Activated T-helper 1 cell treated with anti-CD3 and anti-CD28 coated beads, Interleukin-12 subunit alpha, Interleukin-12 subunit beta, Interleukin-2, Interleukin-4 antibody, amounts not matched to agents 30 ng/mL and 10 ng/mL and 1 ng/mL, durations not matched to agents 14 hours and 24 hours and 36 hours (primary cell): ENCODE measurements at places on chromosomes 7 and 10. TPM values are rescaled to one million over a fixed set of nuclear protein-coding genes. Genes with fewer than 3 reads are reported as not detected.

Gene RAPGEF5
- 0.59 and 0.70 TPM in 2 replicates for total RNA-seq

Gene SLC26A3
- total RNA-seq = not detected in 2 replicates

Gene DNAH11
- total RNA-seq = 1.3 and 1.7 TPM in 2 replicates

Gene MKX
- not detected in 2 replicates for total RNA-seq

DNA sequence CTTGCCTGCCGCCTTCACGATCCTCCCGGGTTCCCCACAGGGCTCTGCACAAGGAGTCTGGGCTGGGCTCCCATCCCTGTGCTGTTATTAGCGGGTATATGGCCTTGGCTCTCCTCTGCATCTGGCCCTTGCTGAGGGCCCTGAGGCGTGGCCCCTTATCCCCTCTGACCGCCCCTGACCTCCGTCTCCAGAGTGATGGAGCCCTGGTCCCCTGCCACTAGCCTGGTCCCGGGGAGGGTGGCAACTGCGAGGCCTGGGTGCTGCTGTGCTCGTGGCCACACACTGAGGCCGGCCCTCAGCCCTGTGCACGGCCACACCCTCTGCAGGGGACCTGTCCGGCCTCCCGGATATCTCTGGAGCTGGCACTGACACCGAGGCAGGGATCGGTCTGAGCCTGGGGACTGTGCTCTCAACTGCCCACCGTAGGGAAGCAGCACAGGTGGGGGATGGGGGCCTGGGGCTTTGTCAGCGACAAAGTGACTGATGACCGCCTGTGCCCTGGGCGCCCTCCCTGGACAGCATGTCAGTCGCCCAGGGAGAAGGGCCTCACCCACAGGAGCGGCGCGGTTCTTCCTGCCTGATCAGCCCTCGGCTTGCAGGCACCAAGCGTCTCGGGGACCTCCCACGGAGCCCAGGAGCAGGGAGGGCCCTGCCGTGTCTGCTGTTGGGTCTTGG lies 72.4 kb downstream of the NKX6-2 start:
- peaks cover 14% of the 10 kb centered on the region for H3K36me3 ChIP-seq
- H3K4me3 ChIP-seq = no peak overlapping the region
- no peak for DNase-seq
- no peak overlapping the region for H3K27ac ChIP-seq

DNA sequence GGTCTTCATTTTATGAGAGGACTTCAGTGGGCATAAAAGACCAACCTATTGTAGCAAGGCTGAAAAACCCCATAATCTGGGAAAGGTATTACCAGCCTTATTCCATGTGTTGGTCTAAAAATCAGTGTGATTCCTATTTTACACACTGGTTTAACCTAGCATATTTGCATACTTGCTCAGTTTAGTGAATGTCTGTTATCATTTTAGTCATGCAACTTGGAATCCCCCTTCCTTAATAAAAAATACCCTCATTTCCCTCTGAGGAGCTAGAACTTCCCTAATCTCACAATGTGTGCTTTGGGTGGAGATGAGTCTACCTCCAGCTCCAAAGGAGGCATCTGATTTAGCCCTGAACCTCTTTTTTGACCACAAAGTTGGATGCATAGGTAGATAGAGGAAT lies 312.8 kb upstream of the SORCS1 start:
- DNase-seq = no peak
- no peaks in the 10 kb centered on the region for H3K4me1 ChIP-seq
- H3K27ac ChIP-seq = no peak overlapping the region
- H3K36me3 ChIP-seq = no peaks in the 10 kb centered on the region
- no peaks in the 10 kb centered on the region for H3K27me3 ChIP-seq

DNA sequence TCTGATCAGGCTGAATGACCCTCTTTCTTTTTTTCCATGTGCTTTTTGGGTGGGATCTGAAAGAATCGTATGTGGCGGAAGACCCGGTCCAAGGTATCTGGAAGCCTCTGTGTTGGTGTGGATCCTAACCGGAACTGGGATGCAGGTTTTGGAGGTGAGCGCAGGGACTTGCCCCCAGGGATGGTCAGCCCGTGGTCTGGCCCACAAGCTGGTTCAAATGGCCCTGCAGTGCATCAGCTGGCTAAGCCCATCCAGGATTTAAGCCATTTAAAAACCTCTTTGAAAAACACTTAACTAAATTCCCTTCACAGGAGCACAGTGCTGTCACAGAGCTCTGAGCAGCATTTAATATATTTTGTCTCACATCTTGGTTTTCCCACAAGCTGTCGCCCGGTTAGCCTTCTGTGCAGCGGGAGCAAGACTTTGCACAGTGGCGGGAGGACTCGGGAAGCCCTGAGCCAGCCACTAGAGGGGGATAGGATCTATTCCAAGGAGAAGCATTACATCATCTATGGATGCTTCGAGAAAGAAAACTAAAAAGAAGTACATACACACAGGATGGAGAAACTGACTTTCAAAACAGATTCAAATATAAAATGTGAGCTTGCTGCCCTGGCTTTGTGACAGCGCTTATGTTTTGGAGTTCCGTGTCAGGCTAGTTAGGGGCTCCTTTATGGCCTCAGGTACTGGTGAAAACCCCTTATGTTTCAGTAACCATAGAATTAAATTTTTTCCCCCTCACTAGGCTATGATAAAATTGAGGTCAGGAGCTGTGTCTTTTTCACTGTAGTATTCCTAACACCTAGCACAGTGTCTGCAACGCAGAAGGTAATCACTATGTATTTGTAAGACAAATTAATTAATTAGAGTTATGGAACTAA lies 11.3 kb downstream of the CPA2 start:
- peaks cover 24% of the 10 kb centered on the region for H3K4me1 ChIP-seq
- no peak overlapping the region for H3K4me3 ChIP-seq
- no peaks in the 10 kb centered on the region for H3K36me3 ChIP-seq
- peak overlapping the region; percentile 73 for H3K27ac ChIP-seq
- no peak for DNase-seq
- peaks cover 2% of the 10 kb centered on the region for H3K27me3 ChIP-seq

DNA sequence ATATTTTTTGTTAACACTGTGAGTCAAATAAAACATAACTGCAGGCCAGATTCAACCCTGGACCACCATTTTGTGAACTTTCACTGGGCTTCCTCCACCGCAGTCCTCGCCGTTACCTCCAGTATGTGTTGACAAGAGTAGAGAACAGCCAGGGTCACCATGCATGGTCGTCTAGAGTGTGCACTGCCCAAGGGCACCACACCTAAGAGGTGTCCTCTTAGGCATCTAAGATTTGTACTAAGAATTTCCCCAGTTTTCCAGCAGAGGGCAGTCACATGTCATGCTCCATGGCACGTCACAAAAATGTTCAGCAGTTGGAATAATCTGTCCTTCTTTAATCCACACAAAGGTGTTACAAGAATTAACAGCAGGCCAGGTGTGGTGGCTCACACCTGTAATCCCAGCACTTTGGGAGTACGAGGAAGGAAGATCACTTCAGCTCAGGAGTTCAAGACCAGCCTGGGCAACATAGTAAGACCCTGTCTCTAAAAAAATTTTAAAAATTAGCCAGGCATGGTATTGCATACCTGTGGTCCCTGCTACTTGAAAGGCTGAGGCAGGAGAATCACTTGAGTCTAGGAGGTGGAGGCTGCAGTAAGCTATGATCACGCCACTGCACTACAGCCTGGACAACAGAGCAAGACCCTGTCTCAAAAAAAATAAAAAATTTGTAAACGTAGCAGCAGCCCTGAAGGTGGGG lies 71.2 kb upstream of the FOXK1 start:
- H3K27ac ChIP-seq = no peak overlapping the region
- DNase-seq = peak; percentile 40
- H3K36me3 ChIP-seq = no peaks in the 10 kb centered on the region
- H3K4me1 ChIP-seq = peaks cover 17% of the 10 kb centered on the region
- H3K4me3 ChIP-seq = no peak overlapping the region

GRCh38 chr10:50480054-50481007 lies 143.4 kb downstream of the SGMS1 start:
- peaks cover 27% of the 10 kb centered on the region for H3K36me3 ChIP-seq
- DNase-seq = no peak
- no peaks in the 10 kb centered on the region for H3K4me1 ChIP-seq
- no peaks in the 10 kb centered on the region for H3K27me3 ChIP-seq

- H3K27ac ChIP-seq = no peak overlapping the region
- no peaks in the 10 kb centered on the region for H3K4me1 ChIP-seq
- H3K27me3 ChIP-seq = no peaks in the 10 kb centered on the region
- DNase-seq = no peak
- no peak overlapping the region for H3K4me3 ChIP-seq
Measured at GRCh38 chr7:41110186-41110585, 592.7 kb downstream of the INHBA start.

DNA sequence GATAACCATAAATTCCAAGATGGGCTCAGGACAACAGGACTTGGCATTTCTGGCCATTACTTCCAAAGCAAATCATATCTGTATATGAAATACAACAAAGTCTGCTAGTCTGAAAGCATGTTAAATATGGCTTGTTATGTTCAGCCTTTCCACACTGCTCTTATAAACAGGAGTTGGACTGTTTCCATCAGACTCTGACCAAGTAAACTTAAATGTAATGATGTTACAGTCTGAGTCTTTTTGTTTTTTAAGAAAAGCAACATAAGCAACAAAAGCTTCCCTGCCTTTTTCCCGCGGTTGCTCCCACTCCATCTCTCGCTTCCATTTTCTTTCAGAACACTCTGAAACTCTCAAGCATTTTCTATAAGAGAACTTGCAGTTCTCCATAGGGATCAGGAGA lies 8.1 kb upstream of the CDCA7L start:
- H3K4me1 ChIP-seq = peaks cover 3% of the 10 kb centered on the region
- no peak for DNase-seq
- peaks cover 7% of the 10 kb centered on the region for H3K27me3 ChIP-seq
- no peaks in the 10 kb centered on the region for H3K36me3 ChIP-seq
- no peak overlapping the region for H3K27ac ChIP-seq
- no peak overlapping the region for H3K4me3 ChIP-seq

DNA sequence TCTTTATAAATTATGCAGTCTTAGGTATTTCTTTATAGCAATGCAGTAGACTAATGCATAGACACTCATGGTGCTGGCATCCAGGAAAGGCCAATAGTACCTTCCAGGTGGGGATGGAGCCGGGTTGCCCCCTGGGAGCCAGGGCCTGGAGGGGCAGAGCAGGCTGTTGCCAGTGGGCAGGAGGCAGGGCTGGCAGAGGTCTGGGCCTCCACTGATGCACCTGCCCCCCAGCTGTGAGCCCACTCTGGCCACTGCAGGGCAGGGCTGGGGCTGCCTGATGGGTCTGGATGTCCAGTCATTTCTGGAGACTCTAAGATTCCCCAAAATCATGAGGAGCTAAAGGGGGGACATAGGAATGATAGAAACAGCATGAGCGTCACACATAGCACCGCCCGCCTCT lies 66.7 kb downstream of the MICALL2 start:
- no peak overlapping the region for H3K27ac ChIP-seq
- DNase-seq = no peak
- H3K4me3 ChIP-seq = no peak overlapping the region
- H3K4me1 ChIP-seq = no peaks in the 10 kb centered on the region
- H3K27me3 ChIP-seq = peaks cover 2% of the 10 kb centered on the region
- H3K36me3 ChIP-seq = no peaks in the 10 kb centered on the region

DNA sequence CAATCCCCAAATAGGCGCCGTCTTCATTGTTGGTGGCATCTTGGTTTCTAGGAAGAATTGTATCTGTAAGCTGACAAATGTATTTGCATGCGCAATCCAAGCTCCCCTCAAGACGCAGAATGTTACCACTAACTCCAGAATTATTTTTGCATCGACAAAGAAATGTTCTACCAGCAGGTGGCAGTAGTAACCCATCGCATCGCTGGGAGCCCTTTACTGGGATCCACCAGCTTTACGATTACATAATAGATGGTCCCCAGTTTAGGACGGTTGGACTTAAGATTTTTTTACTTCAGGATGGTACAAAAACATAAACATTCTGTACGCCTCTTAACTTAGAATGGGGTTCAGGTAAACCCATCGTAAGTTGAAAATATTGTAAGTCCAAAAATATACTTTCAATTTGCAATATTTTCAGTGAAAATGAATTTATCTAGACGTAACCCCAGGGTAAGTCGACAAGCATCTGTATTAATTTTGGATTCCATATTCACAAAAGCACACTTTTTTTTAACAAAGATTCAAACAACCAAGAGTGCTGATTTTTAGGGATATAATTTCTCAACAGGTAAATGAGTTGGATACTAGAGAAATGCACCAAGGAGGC lies 114.0 kb upstream of the COBL start:
- no peaks in the 10 kb centered on the region for H3K27me3 ChIP-seq
- no peak overlapping the region for H3K4me3 ChIP-seq
- H3K4me1 ChIP-seq = no peaks in the 10 kb centered on the region
- no peak overlapping the region for H3K27ac ChIP-seq
- DNase-seq = peak; percentile 6

DNA sequence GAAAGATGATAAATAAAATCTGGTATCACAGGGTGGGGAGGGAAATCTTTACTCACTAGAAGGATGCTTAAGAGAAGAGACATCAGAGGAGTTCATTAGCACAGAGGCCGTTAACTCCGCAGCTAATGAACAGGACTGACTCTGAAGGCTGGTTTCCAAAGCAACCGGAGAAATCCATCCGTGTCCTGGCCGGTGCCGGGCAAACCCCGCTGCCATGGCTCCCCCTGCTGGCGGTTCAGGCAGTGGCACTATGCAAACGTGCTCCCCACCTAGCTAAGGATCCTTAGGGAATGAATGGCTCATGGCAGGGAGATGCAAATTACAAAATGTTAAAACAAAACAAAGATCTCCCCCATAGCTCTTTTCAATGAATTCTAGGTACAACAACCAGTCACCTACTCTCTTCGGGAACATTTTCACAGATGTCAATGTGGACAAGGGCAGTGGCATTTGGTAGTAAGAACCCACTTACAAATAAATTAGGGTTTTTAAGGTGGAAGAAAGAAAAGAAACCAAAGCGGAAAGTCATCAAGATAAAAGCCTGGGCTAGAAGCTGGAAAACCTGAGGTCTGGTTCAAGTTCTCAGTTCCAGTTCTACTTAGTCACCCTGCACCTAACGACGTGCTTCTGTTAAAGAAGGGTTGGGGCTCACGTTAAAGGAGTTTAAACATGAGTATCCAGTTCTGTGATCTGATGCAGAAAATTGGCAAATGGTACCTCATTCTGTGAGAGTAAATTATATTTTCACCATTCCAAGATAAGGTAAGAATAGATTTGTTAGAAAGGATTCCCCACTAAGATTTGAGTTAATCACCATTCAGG lies 138.2 kb downstream of the SVIL start:
- H3K4me3 ChIP-seq = no peak overlapping the region
- H3K27ac ChIP-seq = no peak overlapping the region
- no peaks in the 10 kb centered on the region for H3K4me1 ChIP-seq
- no peaks in the 10 kb centered on the region for H3K27me3 ChIP-seq

DNA sequence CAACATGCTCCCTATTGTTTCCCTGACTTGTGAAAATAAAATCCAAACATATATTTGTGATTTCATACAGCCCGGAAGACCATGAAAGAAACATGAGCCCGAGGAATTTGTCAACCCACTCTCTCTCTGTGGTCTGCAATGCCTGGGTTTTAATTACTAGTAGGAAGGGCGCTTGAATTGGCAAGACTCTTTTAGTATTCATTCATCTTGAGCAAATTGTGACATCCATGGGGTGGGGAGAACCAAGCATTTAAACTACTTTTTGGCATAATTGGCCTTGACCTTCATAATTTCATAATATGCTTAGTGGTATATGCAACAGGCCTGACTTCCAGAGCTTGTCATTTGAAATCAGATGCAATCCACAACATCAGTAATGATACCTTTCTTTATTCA lies 142.4 kb upstream of the BMPER start:
- H3K27ac ChIP-seq = no peak overlapping the region
- no peak for DNase-seq
- no peaks in the 10 kb centered on the region for H3K27me3 ChIP-seq

- no peak overlapping the region for H3K4me3 ChIP-seq
- H3K27ac ChIP-seq = no peak overlapping the region
- no peak for DNase-seq
Measured at GRCh38 chr7:140008755-140009610, 53.8 kb downstream of the PARP12 start.

- peaks cover 10% of the 10 kb centered on the region for H3K27me3 ChIP-seq
- no peak overlapping the region for H3K27ac ChIP-seq
- no peak for DNase-seq
- no peak overlapping the region for H3K4me3 ChIP-seq
- H3K36me3 ChIP-seq = no peaks in the 10 kb centered on the region
- H3K4me1 ChIP-seq = no peaks in the 10 kb centered on the region
Measured at GRCh38 chr10:70918851-70919530, 30.6 kb upstream of the PCBD1 start.
